ENCODE measurements at places on chromosomes 7 and 10. TPM values are rescaled to one million over a fixed set of nuclear protein-coding genes. Genes with fewer than 3 reads are reported as not detected.

Gene C7orf33
- not detected for total RNA-seq

Gene VPS37D
- 3.5 TPM for total RNA-seq

Gene GNAT3
- total RNA-seq: not detected

Gene DNAJC2
- 50.1 TPM for total RNA-seq

Gene HOXA11
- total RNA-seq: 0.67 TPM

Gene FHIP2A
- total RNA-seq: 7.7 TPM

Gene UBTD1
- 18.3 TPM for total RNA-seq

Gene C10orf62
- total RNA-seq: 0.12 TPM

Gene HOXA5
- total RNA-seq: 6.6 TPM

Gene POLR2J2
- total RNA-seq: 0.75 TPM

Gene ARHGAP12
- total RNA-seq: 24.0 TPM

Gene TUBAL3
- total RNA-seq: 0.49 TPM

Gene POU6F2
- total RNA-seq: not detected

Gene OR9A2
- total RNA-seq: not detected

Gene ASZ1
- total RNA-seq: not detected

Gene HMX3
- not detected for total RNA-seq

Gene STEAP1
- total RNA-seq: 13.4 TPM

Gene SFRP5
- 1.7 TPM for total RNA-seq

Gene NEURL1
- total RNA-seq: 0.21 TPM

Gene OIT3
- total RNA-seq: 0.13 TPM

Gene NODAL
- total RNA-seq: not detected

Gene RPEL1
- total RNA-seq: not detected

Gene MYOZ1
- total RNA-seq: not detected

Gene SMO
- 19.3 TPM for total RNA-seq

Gene STEAP1B
- 0.03 TPM for total RNA-seq

Gene RNF32
- 1.4 TPM for total RNA-seq

Gene PTPRE
- 3.0 TPM for total RNA-seq

Gene SLC39A12
- not detected for total RNA-seq

Gene ELMO1
- total RNA-seq: 2.2 TPM

Gene HTRA1
- 52.8 TPM for total RNA-seq

Gene PRKCQ
- 5.1 TPM for total RNA-seq

Gene GRM3
- not detected for total RNA-seq

Gene VWA2
- not detected for total RNA-seq

Gene EGR2
- total RNA-seq: 0.28 TPM

Gene ANKRD30A
- total RNA-seq: 1.4 TPM

Gene PPP1R17
- not detected for total RNA-seq

Gene PIK3AP1
- 0.36 TPM for total RNA-seq
